ENCODE measurements at places on chromosomes 1 and 21.

DNA sequence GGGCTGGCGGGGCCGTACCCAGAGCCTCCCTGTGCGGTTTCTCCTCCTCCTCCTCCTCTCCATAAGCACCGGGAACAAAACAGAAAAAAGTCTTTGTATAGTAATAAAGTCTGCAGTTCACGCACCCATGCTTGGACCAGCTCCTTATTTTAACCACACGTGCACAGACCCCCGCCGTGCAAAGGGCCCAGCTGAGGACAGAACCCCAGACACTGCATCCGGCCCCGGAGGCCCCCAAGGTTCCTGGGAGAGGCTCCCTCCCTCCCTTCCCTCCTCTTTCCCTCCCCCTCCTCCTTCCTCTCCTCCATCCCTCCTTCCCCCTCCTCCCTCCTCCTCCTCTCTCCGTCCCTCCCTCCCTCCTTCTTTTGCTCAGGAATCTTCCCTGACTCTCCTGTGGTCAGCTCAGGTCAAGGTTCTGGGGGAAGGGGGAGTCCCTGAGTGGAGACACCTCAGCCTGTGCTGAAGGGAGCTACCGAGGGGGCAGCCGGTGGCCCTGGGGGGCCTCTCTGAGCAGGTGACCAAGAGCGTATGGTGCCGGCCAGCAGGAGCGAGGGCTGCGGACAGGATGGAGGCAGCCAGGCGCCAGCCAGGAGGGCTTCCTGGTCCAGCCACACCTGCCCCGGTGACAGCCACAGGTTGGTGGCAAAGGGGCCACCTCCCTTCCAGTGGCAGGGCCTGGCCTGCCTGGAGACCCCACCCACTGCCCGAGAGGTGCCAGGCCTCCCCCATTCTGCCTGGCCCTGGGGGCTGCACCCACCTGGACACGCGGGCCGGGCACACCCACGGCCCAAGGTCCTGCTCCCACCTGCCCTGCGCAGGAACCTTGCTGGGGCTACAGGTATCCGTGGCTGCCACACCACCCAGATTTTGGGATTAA lies 3.2 kb upstream of the TTLL10 start:
- peak; percentile 37 for DNase-seq

DNA sequence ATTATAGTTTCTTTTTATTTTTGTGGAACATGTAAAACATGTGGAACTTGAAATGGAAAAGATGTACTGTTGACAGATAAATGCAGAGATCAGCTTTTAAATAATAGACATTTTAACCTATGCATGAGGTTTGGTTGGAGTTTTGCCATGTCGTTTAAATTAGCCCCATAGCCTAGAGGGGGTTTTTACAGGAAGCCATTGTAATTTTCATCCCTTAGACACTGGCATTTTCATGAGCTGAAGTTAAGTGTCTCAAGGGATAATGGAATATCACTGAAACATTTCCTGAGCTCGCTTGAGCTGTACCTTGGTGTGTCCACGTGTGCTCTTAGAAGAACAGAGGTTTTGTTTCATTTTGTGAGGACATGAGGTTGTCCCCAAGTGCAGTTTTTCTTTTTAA lies 54.2 kb downstream of the HMCN1 start:
- DNase-seq: no peak

DNA sequence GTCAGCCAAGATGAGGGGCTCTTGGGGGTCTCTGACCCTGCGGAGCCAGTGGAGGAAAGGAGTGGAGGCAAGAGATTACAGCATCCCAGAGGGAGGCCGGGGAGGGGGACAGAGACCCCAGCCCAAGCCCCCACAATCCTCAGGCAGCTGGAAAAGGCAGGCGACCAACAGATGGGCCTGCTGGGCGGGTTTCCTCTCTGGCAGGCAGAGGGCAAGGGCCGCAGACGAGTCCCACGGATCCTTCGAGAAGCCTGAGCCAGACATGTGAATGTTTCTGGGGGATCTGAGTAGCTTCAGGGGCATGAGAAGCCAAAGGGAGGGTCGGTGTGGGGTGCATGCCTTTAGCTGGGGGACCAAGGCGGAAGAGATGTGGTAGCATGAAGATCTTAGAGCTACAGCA lies 2.1 kb upstream of the PLEKHA6 start:
- DNase-seq: no peak

- DNase-seq: no peak
Observed at GRCh38 chr1:170836141-170836540, 99.2 kb upstream of the MROH9 start.

GRCh38 chr1:177561436-177561835 lies 390.7 kb downstream of the BRINP2 start:
- no peak for DNase-seq

DNA sequence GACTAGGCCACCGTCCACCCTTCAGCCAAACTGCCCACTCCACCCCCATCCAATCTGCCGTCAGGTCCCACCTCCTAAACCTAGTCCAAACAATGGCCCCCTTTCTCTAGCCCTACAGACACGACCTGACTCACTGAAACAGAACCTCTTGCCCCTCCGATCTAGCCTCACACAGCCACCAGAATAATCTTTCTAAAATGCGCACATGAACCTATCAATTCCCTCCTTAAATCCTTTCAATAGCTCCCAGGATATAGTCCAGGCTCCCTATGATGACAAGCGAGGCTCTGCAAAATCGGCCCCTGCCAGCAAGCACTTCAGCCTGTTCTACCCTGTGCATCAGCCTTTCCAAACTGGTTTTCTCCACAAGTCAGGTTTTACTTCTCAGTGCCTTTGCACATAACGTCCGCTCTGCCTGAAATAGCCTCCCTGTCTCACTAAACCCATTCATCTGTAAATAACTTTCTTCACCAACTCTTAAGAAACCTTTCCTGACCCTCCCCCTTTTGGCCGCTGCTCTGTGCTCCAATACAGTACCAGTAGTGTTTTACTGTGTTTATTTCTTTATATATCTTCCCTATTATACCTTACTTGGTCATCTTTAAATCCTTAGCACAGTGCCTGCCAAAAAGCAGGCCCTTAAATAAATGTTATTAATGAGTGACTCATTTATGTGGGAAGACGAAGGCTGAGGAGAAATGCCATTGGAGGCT lies 9.0 kb upstream of the CDC20 start:
- no peak for DNase-seq

DNA sequence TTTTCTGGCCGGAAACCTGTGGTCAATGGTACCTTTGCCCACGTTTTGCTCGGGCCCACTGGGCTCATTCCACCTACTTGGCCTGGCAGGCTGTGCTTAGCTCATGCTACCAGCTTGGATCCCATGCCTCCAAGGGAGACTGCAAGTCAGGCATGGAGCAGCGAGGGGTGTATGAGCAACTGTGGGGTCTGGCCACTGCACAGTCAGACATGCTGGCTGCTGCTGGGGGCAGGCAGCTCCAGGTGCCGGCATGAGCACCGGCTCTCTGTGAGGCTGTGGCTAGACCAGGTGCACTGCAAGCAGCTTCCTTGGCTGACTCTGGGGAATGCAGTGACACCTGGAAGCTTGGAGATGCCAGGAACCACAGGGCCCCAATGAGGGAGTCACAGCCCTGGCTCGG lies 161.1 kb upstream of the DUSP10 start:
- DNase-seq: no peak

DNA sequence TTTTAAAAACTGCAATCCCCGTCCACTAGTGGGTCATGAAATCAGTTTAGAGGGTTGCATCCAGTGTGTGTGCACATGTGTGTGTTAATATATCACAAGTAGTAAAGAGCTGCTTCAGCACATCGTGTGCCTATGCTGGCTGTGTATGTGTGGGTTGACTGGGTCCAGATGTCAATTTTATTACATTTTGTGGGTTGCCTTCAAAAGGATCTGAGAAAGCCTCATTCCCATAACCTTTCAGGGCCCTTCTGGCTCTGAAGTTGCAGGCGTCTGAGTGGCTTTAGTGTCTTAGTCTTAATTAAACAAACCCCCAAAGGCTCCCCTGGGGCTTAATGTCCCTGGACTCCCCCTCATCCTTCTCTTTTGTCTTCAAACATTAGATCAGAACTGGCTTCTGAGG lies 19.8 kb downstream of the PLA2G2D start:
- DNase-seq: no peak

GRCh38 chr21:33761441-33762036 lies 119.2 kb downstream of the ITSN1 start:
- DNase-seq: no peak

DNA sequence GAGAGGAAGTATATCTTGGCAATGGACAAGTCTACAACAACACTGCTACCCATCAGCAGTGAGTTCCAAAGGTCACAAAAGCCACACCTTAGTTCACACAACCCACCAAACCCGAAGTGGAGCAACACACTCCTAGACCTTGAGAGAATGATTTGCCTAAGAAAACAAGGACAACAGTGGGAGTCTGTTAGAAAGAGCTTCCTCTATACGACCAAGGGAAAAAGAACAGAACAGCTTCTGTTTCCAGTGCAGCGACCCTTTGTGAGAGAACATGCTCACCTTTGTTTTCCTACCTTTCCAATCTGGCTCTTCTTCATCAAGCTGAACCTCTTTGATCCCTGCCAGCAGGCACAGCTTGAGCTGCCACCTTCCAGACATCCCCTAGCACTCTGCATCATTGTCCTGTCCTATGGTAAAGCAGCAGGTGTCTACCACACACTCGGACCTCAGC lies 56.7 kb upstream of the PALMD start:
- no peak for DNase-seq

- DNase-seq: no peak
Observed at GRCh38 chr21:34878501-34878900, 170.6 kb downstream of the RUNX1 start.

GRCh38 chr1:93798291-93798690 lies 80.7 kb downstream of the DNTTIP2 start:
- no peak for DNase-seq

DNA sequence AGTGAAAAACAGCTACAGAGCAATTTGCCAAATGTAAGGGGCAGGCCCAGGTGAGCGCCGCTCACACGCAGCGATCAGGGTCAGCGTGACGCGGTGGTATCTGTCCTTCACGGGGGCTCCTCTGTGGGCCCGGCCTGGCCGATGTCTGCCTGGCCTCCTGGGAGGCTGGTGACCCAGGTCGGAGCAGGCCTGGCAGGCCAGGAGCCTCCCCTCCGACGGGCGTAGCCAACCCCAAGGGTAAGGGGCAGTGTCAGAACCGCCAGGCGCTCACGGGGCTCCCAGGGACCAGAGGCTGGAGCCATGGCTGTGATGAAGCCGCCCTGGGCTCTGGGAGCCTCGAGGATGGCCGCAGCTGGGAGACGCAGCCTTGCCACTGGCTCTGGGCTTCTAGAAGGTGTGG lies 72.1 kb downstream of the MORN1 start:
- DNase-seq: no peak

DNA sequence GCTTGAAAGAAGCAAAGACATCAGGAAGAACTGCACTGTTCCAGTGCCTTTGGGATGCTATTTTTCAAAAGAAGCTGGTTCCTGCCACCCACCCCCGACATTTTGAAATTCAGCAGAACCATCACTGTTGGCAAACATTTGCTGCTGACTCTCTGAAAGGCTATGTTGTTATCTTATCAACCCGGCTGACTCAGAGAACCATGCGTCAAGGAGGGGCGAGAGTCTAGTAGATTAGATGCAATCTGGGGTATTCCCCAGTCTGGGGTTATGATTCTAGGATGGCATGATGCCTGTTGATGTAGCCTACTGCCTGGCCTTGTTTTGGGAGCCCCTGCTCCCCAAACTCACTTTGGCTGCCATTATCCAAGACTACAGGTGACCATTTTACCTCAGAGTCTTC lies 267.8 kb upstream of the RUNX1 start:
- DNase-seq: no peak

- no peak for DNase-seq
Observed at GRCh38 chr1:174191349-174191862, 32.1 kb downstream of the RABGAP1L start.

- DNase-seq: no peak
Observed at GRCh38 chr1:29592731-29593130, 356.4 kb downstream of the PTPRU start.

GRCh38 chr1:7278827-7279765 lies 492.0 kb upstream of the VAMP3 start:
- no peak for DNase-seq

DNA sequence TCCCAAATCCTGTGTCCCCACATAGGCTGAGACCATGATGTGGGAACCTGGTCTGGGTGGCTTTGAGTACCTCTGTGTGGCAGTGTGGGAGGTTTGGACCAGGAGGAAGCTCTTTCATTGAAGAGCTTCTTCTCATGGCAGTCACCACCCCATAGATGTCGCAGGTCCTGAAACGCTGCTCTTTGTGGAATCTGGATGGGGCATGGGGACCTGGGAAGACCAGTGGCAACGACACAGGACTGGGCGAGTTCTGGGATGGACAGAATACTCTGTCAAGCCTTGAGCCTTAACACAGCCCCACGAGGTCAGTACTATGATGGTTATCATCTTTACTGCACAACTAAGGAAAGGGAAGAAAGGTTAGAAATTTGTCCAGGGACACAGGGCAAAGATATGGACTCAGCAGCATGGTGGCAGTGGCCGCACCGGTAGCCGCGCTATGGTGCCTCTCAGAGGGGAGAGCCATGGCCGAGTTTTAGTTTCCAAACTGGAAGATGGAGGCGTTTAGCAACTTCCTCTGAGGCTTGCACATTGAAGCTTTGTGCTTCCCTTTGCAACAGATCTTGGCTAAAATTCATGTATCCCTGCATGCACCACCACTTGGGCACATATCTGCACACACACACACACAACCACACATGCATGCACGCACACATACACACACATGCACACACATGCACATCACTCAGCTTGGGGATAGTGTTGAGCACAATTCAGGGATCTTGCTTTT lies 117.7 kb upstream of the C1orf174 start:
- DNase-seq: no peak

GRCh38 chr1:76314730-76315129 lies 240.2 kb downstream of the ST6GALNAC3 start:
- no peak for DNase-seq

- DNase-seq: no peak
Observed at GRCh38 chr1:4083231-4084047, 183.4 kb upstream of the C1orf174 start.

DNA sequence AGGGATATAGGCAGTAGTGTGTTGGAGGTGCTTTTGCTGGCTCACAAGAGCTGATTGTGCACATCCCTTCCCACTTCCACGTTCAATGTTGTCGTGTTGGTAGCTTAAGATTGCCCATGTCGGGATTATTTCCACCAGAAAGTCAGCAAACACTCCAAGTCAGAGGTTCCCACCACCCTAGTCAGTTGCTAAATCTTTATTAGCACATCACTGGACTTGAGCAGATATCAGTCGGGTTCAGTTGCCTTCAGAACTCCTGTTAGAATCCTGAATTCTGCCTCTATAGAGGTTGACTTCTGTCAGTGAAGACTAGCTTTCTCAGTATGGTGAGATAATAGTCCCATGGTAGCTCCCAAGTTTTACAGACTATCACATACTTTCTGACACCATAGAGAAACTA lies 10.5 kb downstream of the AGL start:
- DNase-seq: no peak

- no peak for DNase-seq
Observed at GRCh38 chr1:201295346-201295745, 12.0 kb downstream of the PKP1 start.

- DNase-seq: no peak
Observed at GRCh38 chr1:100051401-100051800, 81.3 kb downstream of the SASS6 start.

GRCh38 chr21:44466351-44466954 lies 11.1 kb downstream of the LRRC3 start:
- no peak for DNase-seq

Data from GM20000 (cell line).